ENCODE measurements at places on chromosomes 16 and 17.

- DNase-seq: no peak
These were observed 112.2 kb downstream of the VPS53 start for GRCh38 chr17:602436-602835.

DNA sequence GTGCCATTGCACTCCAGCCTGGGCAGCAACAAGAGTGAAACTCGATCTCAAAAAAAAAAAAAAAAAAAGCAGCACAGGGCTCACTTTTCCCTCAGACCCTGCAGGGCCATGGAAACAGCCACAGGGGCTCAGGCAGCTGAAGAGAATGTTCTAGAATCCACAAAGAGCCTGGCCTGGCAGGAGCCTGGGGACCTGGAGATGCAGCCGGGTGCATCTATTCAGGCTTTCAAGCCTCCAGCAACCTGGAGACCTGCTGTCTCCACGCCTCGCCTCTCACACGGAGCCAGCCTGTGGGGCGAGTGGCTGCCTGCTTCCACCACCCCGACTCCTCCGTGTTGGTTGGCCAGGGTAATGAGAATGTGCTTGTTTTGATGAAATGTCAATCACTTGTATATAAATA is 44.0 kb upstream of the MEAK7 start:
- DNase-seq: no peak

DNA sequence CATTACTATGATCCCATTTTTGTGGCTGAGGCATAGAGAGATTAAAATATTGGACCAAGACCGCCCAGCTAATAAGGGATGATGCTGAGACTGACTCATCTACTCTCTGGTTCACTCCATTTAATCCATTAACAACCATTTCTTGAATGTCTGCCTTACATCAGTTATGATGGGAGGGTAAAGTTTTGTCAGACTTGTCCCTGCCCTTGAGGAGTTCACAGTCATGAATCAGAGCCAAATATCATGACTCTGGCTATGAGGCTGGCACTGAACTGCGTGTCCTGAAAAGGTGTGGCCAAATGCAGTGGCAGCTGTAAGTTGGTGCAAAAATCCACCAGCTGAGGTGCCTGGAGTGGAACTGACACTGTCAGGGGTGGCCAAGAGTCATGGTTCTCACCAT is 35.0 kb upstream of the MAF start:
- DNase-seq: no peak

DNA sequence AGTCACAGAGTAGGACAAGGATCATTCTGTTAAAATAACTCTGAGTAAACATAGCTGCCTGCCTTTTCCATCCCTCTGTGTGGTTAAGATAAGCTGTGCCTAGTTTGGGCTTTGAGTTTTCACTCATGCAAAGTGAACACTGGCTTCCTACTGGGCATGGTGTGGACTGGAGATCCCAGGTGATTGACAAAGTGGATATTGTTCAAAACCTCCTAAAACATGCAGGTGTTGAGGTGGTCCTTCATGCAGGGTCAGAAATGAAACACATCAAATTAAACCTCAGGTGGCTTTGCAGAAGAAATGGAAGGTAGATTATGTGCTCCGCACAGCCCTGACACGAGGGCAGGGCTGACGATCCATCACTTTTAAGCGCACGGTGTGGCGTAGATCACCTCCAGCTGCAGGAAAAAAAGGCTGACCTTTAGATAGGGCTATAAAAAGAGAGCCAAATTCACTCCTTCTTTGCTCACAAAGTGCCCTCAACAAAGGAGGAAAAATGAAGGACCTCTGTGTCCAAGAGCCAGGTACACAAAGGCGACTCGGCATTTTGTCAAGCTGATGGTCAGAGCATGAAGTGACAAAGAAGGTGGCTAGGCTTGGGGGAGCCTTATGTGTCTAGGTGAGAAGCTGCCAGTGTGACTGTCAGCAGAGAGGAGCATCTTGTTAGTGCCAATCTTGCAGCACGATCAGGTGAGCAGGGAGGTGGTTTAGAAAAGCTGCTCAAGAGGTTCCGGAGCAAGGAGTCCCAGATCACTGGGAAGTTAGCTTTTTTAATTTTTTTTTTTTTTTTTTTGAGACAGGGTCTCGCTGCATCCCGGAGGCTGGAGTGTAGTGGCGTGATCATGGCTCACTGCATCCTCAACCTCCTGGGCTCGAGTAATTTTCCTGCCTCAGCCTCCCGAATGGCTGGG is 19.9 kb upstream of the ITPRIPL2 start:
- DNase-seq: no peak

DNA sequence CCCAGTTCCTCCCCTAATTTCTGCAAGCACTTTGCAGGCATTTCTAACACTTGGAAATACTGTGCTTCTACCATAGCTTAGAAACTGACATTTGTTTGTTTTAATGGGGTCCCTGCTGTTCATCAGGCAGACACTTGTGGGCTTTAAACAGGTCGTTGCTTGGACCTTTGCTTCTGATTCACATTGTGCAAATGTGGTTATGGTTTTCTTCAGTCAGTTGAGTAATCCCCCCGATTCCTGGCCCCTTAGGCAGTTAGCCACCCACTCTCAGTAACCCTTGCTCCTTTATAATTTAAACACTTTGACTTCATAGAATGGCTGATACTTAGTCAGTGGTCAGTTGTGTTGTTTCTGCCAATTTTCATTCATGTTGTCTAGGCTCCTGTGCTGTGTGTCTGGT is 39.4 kb downstream of the SLC47A1 start:
- DNase-seq: no peak

- peak; percentile 70 for DNase-seq
These were observed at the start of gene RAPGEFL1 for GRCh38 chr17:40177275-40177874. Gene RAPGEFL1 (plus strand): TSS chr17:40177470. CDS start chr17:40177862, 392 bp downstream.

- no peak for DNase-seq
These were observed 11.6 kb downstream of the ZFPM1 start for GRCh38 chr16:88464447-88465318.

- peak; percentile 52 for DNase-seq
These were observed at the start of gene SPIRE2 for GRCh38 chr16:89828199-89828869. Gene SPIRE2 (plus strand): TSS chr16:89828475. CDS start chr16:89828551, 76 bp downstream.

DNA sequence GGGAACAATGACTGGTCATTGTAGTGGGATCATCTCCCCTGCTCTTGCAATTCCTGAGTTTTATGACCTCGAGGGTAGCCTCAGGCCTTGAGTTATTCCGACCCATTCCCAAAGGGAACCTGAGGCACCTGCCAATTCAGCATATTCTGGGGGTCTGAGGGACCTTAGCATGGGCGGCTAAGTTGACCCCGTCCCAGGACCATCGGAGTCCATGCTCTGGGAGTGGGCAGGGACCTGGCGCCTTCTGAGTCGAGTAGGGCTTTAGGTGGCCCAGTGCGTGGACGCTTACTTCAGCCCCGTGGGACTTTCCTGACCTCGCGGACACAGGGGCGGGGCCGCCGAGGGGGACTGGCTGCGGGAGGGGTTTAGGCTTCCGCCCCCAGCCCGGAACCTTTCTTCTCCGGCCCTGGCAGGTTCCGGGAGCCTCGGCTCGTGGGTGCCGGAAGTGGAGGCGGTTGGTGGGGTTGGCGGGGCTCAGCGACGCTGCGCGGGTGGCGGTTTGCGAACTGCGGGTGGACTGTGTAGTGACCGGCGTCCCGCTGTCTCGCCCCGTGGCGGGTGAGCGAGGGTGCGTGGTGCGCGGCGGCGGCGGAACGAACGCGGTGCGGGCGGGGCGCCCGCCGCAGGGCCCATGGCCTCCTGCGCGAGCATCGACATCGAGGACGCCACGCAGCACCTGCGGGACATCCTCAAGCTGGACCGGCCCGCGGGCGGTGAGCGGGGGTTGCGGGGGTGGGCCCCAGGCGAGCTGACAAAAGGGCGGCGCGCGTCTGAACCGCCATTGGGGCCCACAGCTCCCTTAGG is at the start of gene EDC4:
TSS of gene EDC4 (plus strand) at position 422 of the 804 bp plus-strand sequence. CDS start at position 632, 210 bp downstream.
- DNase-seq: peak; percentile 74

DNA sequence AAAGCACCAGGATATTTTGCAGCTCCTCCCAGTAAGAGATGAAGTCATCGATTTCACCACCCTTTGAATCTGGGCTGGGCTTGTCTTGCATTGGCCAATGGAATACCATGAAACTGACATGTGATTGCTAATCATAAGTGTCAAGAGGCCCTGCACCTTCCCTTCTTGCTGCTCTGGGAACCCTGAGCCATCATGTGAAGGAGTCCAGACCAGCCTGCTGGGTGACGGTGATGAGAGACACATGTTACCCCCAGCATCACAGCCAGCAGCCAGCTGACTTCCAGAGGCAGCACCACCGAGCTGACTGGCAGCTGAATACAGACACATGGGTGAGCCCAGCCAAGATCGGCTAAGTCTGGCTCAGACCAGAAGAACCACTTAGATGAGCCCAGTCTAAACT is 43.6 kb upstream of the CACNG4 start:
- no peak for DNase-seq

GRCh38 chr16:55703003-55704001 is 47.5 kb downstream of the SLC6A2 start:
- no peak for DNase-seq

GRCh38 chr17:81386141-81386645 is 9.1 kb upstream of the BAHCC1 start:
- DNase-seq: no peak

GRCh38 chr17:29616300-29617048 is 6.2 kb downstream of the CORO6 start:
- DNase-seq: no peak

DNA sequence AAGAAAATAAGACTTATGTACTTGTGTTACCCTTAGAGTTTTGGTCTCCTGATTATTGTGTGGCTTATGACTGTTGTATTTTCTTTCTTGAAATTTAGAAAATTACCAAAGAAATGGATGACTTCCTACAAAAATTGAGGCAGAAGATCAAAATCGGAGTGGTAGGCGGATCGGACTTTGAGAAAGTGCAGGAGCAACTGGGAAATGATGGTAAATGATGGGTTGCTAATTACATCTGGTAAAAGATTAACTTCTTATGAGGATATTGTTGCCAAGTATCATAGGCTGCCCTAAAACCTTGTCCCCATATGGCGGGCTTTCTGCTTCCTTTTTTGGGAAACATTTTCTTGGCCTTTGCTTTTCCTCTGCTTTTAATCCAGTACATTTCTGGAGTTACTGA is 4.1 kb downstream of the PMM2 start:
- DNase-seq: no peak

DNA sequence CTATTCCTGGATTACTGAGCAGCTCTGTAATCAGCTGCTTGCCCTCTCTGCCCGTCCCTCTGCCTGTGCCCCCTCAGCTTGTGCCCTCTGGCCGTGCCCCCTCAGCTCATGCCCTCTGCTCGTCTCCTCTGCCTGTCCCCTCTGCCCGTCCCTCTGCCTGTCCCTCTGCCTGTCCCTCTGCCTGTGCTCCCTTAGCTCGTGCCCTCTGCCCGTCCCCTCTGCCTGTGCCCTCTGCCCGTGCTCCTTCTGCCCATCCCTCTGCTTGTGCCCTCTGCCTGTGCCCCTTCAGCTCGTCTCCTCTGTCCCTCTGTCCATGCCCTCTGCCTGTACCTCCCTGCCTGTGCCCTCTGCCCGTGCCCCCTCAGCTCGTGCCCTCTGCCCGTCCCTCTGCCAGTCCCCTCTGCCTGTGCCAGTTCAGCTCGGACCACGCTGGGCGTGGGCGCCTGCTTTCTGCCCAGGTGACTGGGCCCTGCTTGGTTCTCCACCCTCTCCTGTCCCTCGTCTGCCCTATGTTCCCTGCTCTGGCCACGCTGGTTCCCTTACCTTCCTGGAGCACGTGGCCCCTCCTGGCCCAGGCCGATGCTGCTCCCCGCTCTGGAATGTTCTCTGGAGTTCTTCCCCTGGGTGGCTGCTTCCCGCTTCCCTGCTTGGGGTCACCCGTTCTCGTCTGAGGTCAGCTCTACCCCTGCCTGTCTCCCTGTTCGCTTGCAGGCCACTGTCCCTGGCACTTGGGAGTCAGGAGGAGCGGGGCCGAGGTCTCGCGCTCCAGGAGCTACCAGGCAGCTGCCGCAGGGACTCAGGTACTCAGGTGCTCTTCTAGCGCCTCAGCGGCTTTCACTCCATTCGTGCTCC is 63.9 kb downstream of the BANP start:
- no peak for DNase-seq

DNA sequence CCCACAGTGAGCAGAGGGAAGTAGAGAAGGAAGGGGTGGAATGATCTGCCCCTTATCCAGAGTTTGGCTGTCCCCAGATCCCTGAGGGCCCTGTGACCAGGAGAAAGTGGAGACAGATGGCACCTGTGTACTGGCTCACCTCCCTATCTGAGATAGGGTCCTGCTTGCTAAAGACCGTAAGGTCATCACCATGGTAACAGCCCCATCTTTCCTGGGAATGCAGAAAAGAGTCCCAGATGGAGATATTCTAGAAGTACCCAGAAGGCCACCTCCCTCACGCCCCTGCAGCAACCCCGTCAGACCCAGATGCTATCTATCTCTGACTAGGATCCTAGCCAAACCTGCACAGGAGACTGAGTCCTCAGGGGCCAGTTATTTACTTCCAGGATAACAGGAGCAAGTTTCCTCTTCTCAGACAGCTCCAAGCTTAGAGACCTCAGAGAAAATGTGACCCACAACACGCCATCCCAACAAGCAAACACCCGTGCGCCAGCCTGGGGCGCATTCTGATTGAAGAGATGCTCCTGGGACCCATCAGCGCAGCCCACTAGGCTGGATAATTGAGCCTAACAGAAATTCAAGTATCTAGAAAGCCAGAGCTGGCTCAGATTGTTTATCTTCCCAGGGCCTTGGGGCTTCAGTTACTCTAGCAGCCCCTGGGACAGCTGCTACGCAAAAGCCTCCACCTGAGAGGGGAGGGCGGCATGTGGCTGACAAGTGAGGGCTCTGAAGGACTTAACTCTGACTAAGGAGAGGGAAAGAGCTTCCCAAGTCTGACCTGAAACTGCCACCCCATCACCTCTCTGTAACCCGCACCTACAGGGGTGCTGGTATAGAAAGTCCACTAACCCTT is 1.9 kb downstream of the ORMDL3 start:
- no peak for DNase-seq

DNA sequence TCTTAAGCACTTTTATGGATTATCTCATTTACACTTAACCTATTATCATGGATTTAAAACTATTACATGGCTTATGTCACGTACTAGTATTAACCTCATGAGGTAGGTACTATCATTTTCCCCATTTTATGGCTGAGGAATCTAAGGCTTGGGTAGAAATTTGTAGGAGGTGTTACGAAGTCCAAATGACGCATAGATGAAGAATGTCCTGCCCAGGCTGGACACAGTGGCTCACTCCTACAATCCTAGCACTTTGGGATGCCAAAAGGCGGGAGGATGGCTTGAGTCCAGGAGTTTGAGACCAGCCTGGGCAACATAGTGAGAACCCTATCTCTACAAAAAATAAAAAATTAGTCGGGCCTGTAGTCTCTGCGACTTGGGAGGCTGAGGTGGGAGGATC is 4.8 kb upstream of the C1QL1 start:
- DNase-seq: no peak

DNA sequence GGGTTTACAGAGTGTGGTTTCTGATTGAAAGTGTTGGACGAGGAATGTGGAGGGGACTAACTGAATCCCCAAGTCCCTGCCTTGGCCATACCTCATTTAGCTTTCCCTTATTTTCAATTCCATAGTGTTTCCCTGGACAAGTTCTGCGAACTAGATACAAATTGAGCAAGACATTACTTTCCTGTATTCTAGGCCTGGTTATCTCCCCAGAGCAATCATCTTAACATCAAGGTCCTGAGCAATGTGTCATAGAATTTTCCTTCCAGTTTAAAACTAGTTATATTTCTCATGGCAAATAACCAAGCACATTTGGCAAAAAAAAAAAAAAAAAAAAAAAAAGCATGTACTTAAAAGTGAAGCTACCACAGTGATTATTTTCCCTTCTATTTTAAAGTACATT is 330.1 kb downstream of the CDH11 start:
- no peak for DNase-seq
